ENCODE measurements at places on chromosomes 1 and 21.

DNA sequence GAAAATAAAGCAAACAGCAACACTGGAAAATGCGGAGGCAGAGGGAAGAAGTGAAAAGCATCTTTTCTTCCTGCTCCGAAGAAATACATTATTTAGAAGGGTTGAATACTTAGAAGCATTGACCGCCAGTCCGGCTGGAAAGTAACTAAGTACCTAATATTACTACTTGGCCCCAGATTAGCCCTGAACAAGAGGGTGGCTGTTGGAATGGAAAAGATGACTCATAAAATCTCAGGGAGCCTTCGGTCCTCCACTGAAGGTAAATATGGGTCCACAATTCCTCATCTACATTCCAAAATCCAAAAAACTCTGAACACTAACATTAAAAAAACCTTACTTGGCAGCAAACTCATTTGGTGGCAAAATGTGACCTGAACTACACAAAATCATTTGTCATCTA is 40.1 kb downstream of the BCAR3 start:
- no peak for DNase-seq

DNA sequence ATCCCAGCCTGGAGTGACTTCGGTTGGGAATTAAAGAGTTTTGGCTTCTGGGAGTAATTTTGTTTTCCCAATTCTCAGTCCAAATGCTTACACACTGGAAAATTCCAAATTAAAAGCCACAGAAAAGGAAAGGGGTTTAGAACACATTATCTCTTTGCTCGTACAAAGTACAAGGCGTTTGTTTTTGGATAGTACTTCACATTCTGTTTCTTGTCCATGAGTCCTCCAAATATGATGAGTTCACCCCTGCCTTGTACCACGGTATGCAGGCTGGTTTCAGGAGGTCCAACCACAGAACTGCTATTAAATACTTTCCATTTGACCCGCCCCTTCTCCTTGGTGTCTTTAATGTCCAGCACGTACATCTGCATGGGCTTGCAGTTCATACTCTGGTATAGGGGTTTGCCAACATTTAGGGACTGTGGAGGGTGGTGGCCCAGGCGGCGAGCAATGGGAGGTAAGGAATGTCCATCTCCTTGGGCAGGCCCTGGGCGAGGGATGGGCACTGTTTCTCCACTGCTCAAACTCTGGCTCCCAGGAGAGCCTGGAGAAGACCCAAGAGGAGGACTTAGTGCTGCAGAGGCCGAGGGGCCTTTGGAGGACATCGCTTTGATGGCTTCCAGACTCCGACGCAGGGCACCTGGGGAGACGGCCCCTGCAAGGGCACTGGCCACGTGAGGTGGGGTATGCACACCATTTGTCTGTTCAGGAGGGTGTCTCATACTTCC is 13.7 kb upstream of the CPLANE2 start:
- DNase-seq, result no peak

DNA sequence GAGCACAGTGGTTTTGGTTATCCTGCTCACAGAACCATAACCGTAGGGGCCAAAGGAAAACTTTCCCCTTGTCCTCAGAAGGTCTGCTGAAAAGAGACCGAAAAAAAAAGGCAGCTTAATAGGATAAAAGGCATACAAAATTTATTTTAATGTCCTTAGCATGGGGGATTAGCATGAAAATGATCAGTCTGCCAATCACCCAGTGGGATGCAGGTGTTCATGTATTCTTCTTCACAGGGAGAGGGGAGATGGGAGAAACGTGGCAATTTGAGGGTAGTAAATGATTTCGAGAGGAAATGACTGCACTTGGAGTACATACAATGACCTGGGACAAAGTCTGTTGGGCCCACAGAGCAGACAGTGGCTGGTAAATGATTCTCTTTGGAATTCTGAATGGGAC is 194.0 kb downstream of the AJAP1 start:
- DNase-seq, result no peak

- DNase-seq, result no peak
Measured at GRCh38 chr1:240312872-240313271, 221.2 kb downstream of the FMN2 start.

DNA sequence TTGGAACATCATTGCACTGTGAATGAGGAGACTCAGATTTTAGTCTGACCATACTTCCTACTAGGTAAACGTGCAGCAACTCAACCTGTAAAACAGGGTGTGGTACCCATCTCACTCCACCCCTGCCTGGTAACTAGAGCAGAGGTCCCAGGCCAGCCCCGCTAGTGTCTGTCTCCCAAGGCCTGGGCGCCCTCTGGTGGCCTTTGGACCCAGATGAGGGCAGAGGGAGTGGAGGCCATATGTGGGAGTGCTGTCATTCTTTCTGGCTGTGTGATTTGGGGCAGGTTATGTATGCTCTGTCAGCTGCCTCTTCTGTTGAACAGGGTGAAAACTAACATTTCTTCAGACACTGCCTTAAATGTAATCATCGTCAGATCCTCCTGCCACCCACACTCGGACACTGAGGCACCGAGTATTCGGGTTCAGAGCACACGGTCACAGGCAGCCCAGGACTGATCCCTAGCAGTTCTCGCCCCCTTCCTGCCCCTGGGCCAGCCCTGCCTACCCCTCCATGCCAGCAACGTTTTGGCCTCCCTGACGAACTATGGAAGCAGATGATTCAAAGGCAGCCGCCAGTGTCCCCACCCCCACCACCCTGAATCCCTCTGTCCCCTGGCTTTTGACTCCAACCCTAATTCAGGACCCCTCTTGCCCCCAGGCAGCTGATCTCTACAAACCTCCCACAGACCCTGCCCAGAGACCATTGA is 76.0 kb downstream of the CD247 start:
- DNase-seq, result peak; percentile 85

DNA sequence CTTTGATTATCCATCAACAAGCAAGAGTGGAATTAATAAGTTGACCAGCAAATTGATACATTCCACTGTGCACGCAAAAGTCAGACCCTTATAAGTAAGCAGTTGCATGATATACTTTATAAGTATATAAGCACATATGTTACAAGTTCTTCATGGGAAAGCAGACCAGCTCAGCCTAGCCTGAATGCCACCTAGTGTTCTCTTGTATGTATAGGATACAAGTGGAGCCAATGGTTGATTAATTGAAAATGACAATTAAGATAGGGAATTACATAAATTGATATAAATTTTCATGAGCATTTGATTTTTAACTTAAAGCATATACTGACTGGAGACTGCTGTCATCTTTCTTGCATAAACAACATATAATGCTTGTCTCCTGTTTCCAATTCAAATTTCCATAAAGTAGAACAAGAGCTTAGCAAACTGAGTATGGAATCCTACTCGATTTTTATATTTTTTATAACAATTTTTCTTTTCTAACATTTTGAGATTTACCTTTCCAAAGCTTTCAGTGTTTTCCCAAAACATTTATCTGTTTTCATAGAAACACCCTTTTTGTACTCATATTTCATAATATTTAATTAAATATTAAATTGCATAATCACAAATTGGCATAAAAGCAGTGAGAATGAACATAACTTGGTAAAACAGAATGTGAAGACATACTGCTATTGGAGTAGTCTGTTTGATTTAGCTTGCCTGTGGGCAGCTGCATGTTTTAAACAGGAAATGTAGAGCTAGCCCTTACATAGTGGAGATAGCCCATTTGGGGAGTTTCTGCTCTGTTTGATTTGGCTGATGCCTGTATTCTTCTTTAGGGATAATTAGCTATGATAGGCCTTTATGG is 62.8 kb downstream of the MAGI3 start:
- no peak for DNase-seq

DNA sequence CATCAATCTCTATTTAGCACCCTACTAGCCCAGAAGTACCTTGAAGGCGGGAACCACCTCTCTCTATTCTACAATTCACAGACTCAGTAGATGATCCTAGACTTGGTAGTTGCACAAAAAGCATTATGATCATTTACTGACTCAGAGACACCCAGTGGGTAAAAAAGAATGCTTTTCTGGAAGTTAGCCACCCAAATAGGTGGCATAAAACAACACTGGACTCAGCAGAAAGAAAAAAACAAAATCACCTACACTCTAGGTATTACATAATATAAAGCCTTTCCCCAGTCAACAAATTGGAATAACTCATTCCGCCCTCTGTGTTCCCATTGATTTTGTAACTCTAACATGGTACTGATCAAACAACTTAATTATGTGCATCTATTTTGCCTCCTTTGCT is 126.3 kb downstream of the PTPN14 start:
- DNase-seq, result no peak

Measured in activated naive CD8-positive, alpha-beta T cell treated with anti-CD3 and anti-CD28 coated beads, Interleukin-2, amount 50 U/mL, for 24 hours (primary cell).